ENCODE measurements at places on chromosomes 3 and 15.

GRCh38 chr3:146283781-146284445 lies 33.0 kb upstream of the PLSCR4 start:
- DNase-seq: no peak

- no peak for DNase-seq
Observed at GRCh38 chr3:15756505-15756904, 41.3 kb downstream of the ANKRD28 start.

DNA sequence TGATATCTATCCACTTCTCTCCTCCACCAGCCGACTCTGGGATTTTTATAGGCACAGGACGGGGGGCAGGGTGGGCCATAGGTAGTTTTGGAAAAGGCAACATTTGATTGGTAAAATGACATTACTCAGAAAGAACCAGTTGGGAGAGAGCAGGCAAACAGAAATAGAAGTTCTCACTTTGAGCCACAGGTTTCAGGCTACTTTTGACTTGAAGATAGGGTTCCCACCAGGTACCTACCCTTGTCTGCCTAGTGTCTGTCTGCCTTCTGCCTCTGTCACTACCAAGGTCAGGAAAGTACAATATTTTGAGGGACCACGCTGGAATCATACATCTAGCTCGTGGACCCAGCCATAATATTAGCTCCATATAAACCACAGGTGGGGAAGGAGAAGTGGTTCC lies 412.9 kb upstream of the GRM7 start:
- no peak for DNase-seq

DNA sequence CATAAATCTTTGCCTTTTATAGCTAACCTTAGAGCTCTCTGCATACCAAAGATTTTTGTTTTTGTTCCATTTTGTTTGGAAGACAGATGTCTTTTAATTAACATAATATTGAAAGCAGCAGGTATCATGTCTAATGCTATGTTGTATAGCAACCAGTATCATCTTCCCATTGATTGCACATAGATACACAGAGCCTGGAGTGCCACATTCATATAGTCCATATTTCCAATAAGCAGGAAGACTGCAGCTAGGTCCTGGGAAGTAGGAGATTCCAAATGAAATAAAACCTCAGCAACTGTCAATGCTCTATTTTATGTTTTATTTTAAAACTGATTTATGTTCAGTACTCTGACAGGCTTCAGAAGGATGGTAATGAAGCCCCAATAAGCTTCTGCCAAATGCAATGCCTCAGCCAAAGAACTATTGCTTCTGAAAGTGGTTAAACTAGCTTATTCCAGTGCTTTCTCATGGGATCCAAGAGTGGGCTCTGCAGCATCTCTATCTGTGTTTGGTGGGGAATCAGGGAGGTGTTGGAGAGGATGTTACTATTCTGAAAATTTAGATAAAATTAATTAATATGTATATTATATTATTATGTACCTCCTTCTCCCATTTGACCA lies 6.5 kb upstream of the KCNMB2 start:
- DNase-seq: no peak

GRCh38 chr15:66039117-66039871 lies 170.0 kb downstream of the RAB11A start:
- DNase-seq: no peak

- no peak for DNase-seq
Observed at GRCh38 chr3:54028372-54028771, 94.0 kb upstream of the CACNA2D3 start.

- peak; percentile 73 for DNase-seq
Observed at GRCh38 chr3:152268555-152269055, at the start of gene MBNL1. Gene MBNL1 (plus strand): TSS chr3:152268929. CDS start chr3:152300194, 31,265 bp downstream.

DNA sequence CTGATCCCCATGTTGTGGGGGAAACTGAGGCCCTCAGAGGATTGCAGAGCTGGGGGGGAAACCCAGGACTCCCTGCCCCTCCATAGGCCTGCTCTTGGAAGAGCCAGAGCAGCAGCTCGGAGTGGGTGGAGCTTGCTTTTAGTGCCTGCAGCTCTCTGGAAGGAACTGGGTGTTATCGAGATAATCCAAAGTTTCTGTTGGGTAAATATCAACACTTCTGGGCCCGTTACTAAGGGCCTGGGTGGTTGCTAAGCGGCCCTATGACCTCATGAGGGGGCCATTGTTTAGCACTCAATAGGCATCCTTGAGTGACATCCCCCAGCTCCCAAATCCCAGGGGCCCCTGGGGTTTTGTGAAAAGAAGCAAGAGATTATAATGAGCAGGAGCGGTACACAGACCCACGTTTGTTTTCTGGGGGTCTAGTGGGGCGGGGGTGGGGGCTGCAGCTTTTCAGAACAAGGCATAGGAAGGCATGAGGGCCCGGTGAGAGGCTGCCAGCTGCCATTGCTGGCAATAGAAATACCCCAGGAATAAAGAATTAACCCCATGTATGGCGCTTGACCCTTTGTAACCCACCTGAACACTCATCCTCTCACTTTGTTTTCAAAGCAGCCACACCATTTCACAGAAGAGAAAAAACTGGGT lies 48.3 kb upstream of the ATP2B2 start:
- no peak for DNase-seq

- no peak for DNase-seq
Observed at GRCh38 chr3:185701611-185702261, 115.6 kb downstream of the SENP2 start.

- DNase-seq: peak; percentile 35
Observed at GRCh38 chr15:63502843-63503738, 1.3 kb upstream of the USP3 start.

DNA sequence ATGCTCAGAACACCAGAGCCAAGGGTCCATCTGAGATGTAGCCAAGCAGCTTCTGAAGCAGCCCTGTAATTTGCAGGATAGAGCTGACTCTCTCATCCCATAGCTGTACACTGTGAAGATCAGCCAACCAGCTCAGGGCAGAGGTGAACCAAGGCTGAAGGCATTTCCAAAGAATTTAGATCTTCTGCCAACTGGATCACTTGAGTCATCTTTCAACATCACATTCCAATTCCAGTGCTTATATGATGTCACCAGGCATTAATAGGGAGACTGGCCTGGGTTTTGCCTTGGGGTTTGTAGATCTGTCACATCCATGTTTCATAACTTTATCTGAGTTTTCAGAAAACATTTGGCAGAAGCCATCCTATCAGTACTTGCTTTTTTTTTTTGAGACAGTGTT lies 98.2 kb downstream of the NR2F2 start:
- DNase-seq: no peak

- no peak for DNase-seq
Observed at GRCh38 chr15:33807665-33808064, 160.6 kb upstream of the CHRM5 start.

DNA sequence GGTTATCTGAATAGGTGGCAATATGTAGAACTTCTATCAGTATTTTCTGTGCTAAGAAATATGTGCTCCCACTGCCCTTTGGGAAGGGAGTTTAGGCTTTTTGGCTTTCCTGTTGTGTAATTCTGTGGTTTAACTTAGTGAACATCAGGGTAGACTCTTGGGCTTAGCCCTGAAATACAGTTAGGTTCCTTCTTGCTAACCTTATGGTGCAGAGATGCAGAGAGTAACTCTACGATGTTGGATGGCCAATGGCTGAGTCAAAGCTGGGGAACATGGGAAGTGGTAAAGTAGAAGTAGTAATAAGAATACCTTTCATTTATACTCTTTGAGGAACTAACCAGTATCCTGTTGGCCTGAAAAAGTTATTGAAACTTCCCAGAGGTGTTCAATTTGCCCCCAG lies 80.8 kb upstream of the IL12A start:
- DNase-seq: no peak

- DNase-seq: no peak
Observed at GRCh38 chr3:55333046-55333445, 154.1 kb downstream of the WNT5A start.

DNA sequence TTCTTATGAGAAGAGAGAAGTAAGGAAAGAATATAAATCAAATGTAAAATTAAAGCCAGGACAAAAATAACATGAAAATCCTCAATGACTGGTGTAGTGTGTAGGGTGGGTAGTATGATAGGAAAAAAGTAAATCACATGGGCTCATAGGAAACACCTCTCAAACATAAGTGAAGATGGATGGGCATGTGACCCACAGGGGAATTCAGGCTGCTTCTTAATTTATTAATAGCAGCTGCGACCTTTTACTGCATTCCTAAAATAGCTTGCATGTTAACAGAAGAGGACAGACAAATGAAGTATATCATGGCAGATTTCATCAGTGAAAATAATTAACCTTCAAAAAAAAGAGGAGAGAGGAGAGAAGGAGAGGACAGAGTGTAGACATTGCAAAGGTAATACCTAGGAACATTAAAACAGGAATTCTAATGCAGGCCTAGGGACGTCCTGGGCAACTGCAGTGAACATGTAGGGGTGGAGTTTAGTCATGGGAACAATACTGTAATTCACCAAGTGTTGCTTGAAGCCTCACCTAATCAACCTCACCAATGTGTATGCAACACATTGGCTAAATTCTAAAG lies 132.9 kb downstream of the KCNMB2 start:
- no peak for DNase-seq

DNA sequence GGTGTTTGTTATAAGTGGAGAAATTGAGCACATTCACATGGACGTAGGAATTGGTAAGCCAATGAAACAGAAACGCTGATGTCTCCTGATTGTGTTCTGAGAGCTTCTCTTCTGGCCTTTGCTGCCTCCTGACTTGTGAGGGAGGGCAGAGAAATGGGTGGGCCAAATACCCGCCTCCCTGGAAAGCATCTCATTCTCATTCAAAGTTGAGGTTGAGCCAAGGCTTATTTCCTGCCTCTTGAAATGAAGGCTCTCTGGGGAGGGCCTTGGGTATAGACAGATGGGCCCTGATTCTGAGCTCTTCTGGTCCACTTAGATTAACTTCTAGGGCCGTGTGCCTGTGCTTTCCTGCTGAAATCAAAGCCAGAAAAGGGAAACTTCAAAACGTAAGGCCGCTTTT lies 57.4 kb upstream of the MYZAP start:
- no peak for DNase-seq

- no peak for DNase-seq
Observed at GRCh38 chr3:13879102-13879945, 547 bp downstream of the WNT7A start.

GRCh38 chr3:136714020-136714419 lies 38.2 kb downstream of the STAG1 start:
- DNase-seq: no peak

- no peak for DNase-seq
Observed at GRCh38 chr15:95839367-95839782, 491.1 kb upstream of the NR2F2 start.

DNA sequence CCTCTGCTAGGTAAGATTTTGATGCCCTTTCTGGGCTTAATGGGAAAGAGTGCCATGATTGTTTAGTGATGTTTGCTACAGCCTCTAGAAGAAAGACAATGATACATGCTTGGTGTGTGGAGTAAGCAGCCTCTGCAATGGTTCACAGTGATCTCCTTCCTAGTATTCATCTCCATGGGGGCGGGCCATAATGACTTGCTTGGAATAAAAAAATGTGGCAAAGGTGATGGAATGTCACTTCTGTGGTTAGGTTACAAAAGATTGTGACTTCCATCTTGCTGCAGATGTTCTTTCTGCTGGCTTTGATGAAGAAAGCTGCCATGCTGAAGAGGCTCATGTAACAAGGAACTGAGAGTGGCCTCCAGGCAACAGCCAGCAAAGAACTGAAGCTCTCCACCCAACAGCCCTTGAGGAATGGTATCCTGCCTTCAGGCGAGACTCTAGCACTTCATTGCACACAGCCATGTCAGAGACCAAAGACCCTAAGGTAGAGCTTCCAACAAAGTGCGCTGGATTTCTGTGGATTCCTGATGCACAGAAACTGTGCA lies 139.1 kb upstream of the LRIG1 start:
- no peak for DNase-seq

- no peak for DNase-seq
Observed at GRCh38 chr3:113454630-113455029, 13.3 kb upstream of the CFAP44 start.

GRCh38 chr3:47824541-47825473 lies 21.9 kb downstream of the DHX30 start:
- peak; percentile 61 for DNase-seq

DNA sequence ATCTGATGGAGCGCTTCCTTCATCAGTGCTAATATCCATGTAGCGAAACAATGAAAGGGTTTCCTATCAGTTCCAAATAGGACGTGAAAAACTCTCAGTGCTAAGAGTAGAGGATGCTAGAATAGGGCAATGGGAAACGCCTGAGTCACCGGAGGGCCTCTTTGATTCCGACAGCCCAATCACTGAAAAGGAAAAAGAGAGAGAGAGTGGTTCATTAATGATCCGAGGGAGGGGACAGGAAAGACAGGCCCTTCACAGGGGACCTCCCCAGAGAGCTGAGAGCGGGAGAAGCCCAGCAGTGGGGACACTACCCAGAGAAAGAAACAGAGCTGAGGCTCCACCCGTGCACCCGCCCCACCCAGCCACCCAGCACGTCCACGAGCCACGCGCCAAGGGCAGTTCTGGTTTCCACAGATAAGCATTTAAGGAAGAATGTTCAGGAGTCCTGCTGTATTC lies 76.9 kb downstream of the RPN1 start:
- DNase-seq: no peak

- no peak for DNase-seq
Observed at GRCh38 chr3:195194559-195195206, 76.3 kb downstream of the XXYLT1 start.

GRCh38 chr3:31942446-31942845 lies 38.6 kb downstream of the OSBPL10 start:
- DNase-seq: no peak

- DNase-seq: no peak
Observed at GRCh38 chr3:183181606-183182005, 19.1 kb upstream of the LAMP3 start.

DNA sequence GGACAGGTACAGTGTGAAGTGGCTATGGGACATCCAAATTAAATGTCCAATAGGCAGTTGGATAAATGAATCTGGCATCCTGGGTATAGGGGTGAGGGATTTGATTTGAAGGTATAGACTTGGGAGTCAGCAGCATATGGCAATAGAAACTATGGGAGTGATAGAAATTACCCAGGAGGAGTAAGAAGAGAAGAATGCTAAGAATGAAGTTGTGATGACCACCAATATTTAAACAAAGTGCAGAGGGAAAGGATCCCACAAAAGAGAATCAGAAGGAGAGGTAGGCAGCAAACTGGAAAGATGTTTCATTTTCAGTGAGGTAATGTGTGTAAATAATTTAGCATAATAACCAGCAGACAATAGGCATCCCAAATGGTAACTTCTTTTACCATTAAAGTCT lies 13.8 kb upstream of the MSL2 start:
- no peak for DNase-seq

GRCh38 chr15:95400428-95400827 lies 930.1 kb upstream of the NR2F2 start:
- DNase-seq: no peak

- no peak for DNase-seq
Observed at GRCh38 chr3:187941135-187941847, 196.0 kb upstream of the BCL6 start.
